ENCODE measurements at places on chromosomes 13 and 19.

DNA sequence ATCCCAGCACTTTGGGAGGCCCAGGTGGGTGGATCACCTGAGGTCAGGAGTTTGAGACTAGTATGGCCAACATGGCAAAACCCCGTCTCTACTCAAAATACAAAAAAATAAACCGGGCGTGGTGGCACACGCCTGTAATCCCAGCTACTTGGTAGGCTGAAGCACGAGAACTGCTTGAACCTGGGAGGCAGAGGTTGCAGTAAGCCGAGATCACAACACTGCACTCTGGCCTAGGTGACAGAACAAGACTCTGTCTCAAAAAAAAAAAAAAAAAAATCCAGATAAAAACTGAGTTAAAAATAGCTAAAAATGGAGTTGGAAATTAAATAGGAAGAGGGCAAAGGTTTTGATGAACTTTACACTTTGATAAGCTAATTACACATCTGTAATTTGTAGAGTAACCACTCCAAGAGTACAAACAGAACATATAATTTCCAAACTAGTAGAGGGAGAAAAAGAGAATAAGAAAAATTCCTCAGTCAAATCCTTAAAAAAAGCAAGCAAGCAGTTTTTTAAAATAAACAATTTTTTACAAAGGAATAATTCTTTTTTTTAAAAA, 10.3 kb downstream of the TGDS start:
- no peak for DNase-seq

GRCh38 chr19:10724573-10725071, 6.7 kb downstream of the DNM2 start:
- DNase-seq = no peak

DNA sequence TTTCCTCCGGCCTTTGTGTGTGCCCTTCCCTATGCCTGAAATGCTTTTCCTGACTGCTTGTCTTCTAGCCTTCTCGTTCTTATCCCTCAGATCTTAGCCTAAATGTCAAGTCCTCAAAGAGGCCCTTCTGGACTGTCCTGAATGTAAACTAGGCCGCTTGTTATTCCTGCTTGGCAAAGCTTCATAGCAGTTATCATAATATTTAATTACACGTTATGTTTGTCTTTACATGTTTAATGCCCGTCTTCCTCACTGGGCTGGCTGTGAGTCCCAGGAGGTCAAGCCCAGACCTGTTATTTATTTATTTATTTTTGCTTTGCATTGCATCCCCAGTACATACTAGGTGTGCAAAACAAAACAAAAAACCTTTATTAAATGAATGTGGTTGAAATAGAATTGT, 62.7 kb downstream of the SIPA1L3 start:
- no peak for DNase-seq

GRCh38 chr19:1472231-1473084, 6.6 kb downstream of the C19orf25 start:
- DNase-seq = no peak

- DNase-seq = no peak
Measured at GRCh38 chr19:51521781-51522180, 9.7 kb downstream of the SIGLEC6 start.

DNA sequence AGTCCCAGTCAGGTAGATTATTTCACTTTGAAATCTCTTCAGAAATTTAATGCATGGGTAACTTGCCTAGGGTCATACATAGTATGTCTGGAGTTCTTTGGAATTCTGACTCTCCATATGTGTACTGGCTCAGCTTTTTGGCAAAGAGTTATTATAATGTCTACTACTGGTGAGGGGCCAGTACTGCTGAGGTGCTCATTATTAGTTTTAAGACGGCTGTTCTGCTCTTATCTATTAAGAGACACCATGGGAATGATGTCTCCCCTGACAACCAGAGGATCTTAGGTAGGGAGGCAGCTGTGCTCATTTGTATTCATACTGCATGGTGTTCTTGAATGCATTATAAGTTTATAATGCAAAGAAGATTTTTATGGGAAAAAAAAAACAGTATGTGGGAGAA, 184.1 kb downstream of the RGCC start:
- DNase-seq = no peak

GRCh38 chr13:64397701-64398100, 2832.4 kb downstream of the PCDH9 start:
- no peak for DNase-seq

- DNase-seq = no peak
Measured at GRCh38 chr13:51292000-51292565, 47.4 kb upstream of the SERPINE3 start.

GRCh38 chr19:10137751-10138682, 18.3 kb upstream of the EIF3G start:
- DNase-seq = no peak

DNA sequence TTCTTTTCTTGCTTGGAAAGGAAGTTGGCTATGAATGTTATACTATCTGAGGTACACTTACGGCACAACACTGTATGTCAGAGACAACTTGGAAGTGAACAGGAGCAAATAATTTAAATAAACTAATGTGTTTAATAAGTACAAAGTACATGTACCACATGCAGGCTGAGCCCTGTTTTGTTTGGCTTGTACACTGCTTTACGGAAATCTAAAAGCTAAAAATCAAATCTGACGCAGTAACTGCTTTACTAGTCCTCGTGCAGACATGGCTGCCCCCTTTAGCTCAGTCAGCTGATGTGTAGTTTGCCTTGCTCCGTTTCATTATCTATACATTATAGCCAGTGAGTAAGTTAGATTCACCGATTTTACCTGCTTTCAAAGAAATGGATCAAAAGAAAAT, 36.5 kb downstream of the TDRD3 start:
- DNase-seq = no peak

DNA sequence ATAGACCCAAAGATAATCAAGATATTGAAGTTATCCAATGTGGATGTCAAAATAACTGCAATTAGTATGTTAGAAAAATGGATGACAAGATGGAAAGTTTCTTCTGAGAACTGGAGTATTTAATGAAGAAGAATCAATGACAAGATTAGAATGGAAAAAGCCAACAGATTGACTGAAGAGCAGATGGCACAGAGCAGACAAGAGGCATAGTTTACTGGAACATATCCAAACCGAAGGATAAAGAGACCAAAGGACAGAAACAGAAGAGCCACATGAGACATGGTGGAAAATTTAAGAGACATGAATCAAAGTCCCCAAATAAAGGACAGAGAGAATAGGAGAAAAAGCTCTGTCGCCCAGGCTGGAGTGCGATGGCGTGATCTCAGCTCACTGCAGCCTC, 89.6 kb upstream of the RXFP2 start:
- no peak for DNase-seq

- no peak for DNase-seq
Measured at GRCh38 chr13:71499235-71499634, 367.8 kb downstream of the DACH1 start.

DNA sequence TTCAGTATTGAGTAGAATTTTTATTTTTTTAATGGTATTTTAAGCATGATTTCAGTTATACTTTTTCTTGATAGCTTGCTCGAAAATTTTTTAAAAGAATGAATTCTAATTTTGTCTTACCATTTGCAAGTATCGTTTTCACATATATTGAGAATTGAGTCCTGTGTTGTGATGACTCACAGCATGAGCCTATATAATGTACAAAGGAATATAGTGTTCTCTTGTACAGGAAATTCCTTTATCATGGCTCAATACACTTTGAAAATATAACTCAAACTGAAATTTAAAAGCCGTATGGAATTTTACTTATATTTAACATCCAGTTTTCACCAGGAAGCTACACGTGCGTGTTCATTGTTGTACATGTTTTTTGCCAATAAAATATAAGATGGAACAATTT, 161.1 kb upstream of the TMTC4 start:
- DNase-seq = no peak

DNA sequence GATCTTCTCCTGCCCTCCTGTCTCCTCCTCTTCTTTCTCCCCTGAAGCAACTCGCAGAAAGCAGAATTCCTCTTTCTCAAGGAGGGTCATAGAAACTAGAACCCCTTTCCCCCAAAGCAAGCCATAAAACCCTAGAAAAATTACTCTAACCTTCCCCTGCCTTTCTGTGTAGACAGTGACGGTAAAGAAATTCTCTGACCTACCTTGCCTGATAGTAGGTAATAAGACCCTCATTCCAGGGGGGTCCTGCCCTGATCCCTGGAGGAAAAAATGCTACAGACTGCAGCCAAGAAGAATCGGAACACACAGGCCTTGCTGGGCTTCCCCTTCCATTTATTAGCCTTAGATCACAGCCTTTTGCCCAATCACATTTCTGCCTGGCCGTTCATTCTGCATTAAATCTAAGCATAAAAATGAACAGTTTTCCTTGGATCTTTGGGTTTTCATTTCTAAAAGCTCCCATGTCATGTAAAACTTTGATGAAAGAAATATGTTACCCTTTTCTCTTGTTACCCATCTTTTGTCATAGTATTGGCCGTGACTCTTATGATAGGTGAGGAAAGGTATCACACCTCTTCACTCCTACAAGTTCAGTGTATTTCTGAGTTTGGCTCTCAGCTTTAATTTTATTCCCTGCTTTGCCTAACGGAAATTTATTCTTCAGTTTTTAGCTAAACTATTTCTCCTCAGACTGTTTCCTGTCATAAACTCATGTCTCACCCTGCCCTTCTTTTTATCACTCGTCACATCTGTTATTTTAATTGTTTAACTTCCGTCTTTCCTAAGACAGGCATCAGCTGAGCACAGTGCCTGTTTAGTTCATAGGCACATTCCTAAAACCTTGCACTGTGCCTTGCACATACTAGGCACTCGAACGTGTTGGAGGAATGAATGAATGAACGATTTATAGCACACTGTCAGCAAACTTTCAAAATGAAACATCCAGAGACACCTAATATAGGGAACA, 20.4 kb upstream of the CPB2 start:
- no peak for DNase-seq

DNA sequence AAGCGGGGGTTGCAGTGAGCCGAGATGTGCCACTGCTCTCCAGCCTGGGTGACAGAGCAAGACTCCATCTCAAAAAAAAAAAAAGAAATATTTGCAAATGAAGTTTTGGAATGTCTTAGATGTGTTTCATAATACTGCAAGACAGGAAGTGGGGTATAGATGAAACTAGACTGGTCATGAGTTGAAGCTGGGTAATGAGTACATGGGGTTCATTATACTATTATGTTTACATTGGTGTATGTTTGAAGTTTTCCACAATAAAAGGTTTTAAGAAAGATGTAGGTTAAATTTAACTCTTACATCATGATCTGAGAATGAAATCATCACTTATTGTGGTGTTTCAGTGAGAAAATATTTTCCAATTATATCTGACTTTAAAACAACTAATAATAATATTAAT, 19.0 kb downstream of the FNDC3A start:
- no peak for DNase-seq

DNA sequence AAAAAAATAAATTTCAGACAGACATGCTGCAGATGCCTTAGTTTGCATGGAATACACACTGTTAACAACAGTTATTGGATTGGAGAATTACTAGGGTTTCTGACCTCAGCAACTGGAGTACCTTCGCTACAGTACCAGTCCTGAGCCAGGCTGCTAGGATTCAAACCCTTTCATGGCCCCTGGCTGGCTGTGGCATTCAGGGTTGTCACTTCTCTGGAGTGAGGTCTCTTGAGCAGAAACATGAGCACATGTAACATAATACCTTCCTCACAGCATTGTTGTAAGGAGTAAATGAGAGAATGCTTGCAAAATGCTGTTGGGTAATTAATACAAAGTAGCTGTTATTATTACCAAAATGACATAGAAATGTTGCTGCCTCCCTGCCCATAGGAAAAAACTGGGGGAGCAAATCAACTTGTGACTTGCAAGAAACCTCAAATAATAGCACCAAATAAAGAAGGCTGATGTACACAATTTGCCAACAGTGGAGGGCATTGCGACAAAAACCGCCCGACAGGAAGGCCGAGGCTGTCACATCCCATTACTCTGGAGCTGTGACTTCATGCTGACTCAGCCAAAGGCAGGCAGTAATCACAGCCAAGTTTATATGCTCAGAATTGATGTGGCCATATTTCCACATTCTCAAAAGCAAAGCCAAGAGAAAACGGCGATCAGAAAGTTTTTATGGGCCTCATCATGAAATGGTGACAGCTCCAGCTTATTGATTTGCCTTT, 100.4 kb downstream of the RFC3 start:
- no peak for DNase-seq

DNA sequence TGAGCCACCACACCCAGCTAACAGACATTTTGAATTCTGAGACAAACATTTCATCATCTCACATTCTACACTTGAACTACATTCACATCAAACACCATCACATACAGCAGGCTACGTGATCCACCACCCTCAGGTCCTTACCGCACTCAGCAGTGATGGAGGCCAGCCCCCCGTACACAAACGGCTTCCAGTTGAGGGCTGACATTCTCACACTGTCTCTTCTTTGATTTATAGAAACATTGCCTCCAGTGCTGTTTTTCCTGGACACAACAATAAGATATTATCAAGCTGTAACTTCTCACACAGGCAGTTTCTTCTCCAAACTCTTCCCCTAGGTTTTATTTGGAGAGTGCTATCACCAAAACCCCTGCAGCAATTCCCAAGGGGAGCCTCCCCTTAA, 7.0 kb downstream of the SLC25A30 start:
- no peak for DNase-seq

DNA sequence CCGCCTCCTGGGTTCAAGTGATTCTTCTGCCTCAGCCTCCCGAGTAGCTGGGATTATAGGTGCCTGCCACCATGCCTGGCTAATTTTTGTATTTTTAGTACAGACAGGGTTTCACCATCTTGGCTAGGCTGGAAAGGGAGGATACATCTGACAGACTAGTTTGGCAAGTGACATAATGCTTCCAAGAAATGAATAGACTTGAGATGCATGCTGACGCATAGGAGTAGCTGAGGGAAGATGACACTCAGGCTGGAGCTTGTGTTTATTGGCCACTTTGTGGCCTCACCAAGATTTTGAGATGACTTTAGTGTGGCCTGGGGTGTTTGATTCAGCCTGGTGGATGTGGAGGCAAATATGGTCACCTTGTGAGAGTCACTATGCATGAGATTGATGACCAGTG, 4.0 kb downstream of the ZNF586 start:
- DNase-seq = no peak

GRCh38 chr19:5372572-5373200, 32.1 kb upstream of the PTPRS start:
- no peak for DNase-seq

GRCh38 chr19:435707-436412, 25.0 kb downstream of the SHC2 start:
- no peak for DNase-seq

DNA sequence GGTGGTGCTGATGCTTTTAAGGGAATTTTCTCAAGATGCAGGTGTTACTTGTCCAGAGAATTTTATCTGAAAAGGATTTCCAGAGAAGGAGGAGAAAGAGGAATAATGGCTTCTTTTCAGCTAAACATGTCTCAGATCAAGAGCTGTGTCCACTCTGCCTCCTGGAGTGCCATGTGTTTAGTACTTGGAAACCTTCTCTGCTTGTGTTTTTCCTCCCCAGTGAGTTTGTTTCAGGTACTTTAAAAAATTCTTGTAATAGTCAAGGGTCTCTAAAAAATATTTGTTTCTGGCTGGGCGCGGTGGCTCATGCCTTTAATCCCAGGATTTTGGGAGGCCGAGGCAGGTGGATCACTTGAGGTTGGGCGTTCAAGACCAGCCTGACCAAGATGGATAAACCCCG, 22.7 kb downstream of the ZNF431 start:
- DNase-seq = no peak

- DNase-seq = no peak
Measured at GRCh38 chr13:73991384-73991783, 142.8 kb downstream of the KLF12 start.

All from activated T-cell treated with anti-CD3 and anti-CD28 coated beads for 1 hour (primary cell).